B cell (primary cell): ENCODE measurements at places on chromosomes 2 and 18.

GRCh38 chr18:3330622-3331021 lies 68.7 kb downstream of the MYL12B start:
- no peak for DNase-seq

DNA sequence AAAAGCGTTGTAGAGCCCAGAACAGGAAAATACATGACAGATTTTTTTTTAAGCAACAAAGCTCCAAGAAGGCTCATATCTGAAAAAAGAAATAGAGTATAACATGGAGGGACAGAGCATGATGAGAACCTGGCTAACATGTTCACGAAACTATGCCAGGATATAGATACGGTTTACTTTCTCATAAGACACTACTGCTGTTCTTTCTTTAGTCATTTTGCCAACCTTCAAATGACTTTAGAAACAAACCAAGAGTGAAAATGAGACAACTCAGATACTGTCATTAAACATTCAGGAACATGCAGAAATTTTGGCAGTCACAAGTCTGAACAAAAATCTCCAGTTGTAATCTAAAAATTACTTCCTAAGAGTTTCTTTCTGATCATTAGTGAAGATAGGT lies 14.3 kb downstream of the LPIN2 start:
- DNase-seq = no peak

GRCh38 chr2:16240402-16240801 lies 300.1 kb downstream of the MYCN start:
- DNase-seq = no peak

- DNase-seq = no peak
These were observed 1943.8 kb upstream of the PIK3C3 start for GRCh38 chr18:40011201-40011600.

GRCh38 chr2:232411901-232412629 lies 5.4 kb downstream of the ALPG start:
- DNase-seq = no peak
